ENCODE measurements at places on chromosomes 5 and 9.

DNA sequence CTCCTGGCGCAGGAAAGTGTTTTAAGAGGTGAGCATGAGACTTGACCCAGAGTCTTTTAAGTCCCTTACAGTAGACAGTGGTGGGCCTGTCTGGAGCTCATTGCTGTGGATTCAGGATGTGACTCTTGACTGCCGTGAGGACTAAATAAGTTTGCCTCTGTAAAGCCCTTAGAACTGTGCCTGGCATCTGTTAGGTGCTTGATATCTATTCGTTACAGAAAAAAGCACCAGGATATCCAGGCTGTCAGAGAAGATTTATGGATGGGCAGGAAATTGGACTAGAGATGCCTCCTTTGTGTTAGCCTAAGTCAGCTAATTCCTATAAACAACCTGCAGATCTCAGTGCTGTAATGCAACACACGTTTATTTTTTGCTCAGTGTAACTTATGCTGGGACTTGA, 12.6 kb downstream of the ERGIC1 start:
- no peak for DNase-seq

GRCh38 chr5:136242136-136242535, 49.2 kb upstream of the SMIM32 start:
- no peak for DNase-seq

DNA sequence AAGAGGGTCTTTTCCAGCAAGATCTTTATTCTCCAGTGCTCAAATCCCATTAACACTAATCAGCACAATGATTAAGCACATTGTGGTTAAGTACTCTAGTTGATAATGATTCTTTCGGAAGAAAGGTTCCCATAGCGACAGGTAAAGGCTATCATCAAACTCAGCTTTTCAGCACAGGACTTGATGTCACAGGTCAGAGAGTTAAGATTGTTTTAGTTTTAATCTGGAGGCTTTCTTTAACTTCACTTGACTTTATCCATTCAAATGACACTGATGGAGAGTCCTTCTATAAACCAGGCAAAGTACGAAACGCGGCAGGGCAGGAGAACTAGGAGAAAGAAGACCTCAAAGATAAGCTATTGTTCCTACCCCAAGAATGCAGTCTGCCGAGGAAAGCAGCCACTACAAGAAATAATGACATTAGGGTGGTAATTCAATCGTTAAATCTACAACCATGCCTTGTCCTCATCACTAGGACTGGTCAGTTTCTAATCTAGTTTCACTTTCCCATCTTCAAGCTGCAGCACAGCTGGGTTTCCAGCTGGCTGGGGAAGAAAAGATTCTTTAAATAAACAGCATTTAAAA, 4.6 kb downstream of the NRG2 start:
- no peak for DNase-seq

- DNase-seq, result no peak
Observed at GRCh38 chr5:147483961-147484707, 25.7 kb downstream of the DPYSL3 start.

GRCh38 chr9:136052991-136053756, 41.9 kb downstream of the NACC2 start:
- DNase-seq, result no peak

GRCh38 chr5:146877178-146877681, 1.3 kb downstream of the PPP2R2B start:
- no peak for DNase-seq

DNA sequence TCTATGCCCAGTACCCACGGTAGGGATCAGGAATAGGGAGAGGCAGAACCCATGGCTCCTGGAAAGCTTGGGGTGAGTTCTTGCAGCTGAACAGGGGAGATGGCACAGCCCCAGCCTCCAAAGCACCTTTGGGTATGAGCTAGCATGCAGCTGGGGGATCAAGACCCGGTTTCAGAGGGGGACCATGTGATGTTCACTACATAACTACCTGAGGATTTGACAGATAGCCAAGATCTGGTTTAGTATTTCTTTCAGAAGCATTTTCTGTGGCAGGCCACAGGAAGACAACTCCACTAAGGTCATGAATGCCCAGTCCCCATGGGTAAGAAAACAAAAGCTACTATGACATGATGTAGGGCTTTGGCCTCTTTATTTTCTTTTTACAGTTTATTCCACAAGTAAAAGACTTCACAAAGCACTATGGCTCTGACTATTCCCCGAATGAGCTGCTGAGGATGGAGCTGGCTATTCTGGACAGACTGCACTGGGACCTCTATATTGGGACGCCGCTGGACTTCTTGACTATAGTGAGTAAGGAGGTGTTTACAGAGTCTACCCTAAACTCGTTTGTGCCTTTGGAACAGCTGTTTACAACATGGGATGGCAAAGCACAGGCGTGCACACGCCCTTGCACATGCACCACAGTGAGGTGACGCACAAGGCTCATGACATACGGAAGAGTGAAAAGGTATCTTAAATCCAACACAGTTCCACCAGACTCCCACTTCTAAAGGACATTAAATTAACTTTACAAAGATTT, 3.4 kb downstream of the CCNI2 start:
- no peak for DNase-seq

DNA sequence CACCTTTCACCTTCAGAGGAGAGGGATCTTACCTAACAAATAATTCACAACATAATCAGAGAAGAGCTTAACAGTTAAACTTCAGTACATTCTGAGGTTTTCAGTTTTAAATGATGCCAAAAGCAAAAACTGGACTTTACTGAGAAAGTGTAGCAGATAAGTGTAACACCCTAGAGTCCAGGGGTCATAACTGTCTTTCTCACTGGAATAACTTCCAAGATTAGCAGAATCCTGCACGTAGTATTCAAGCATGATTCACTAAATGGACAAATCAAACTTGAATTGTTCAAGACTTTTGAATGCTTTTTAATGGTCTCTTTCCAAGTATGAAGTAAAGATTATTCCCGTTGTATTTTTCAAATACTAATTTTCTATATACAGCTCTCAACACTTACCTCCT, 180.1 kb upstream of the NREP start:
- DNase-seq, result no peak

- no peak for DNase-seq
Observed at GRCh38 chr5:66856041-66856805, 260.0 kb downstream of the MAST4 start.

DNA sequence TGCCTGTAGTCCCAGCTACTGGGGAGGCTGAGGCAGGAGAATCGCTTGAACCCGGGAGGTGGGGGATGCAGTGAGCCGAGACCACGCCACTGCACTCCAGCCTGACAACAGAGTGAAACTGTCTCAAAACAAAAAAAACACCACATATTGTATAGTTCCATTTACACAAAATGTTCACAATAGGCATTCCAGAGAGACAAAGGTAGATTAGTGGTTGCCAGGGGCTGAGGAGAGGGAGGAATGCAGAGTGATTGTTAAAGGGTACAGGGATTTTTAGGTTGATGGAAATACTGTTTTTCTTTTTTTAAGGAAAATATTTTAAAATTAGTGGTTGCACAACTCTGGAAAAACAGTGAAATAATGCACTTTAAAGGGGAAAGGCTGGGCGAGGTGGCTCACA, 19.6 kb downstream of the ETF1 start:
- DNase-seq, result no peak

GRCh38 chr5:90054612-90055011, 354.9 kb downstream of the CETN3 start:
- DNase-seq, result no peak

DNA sequence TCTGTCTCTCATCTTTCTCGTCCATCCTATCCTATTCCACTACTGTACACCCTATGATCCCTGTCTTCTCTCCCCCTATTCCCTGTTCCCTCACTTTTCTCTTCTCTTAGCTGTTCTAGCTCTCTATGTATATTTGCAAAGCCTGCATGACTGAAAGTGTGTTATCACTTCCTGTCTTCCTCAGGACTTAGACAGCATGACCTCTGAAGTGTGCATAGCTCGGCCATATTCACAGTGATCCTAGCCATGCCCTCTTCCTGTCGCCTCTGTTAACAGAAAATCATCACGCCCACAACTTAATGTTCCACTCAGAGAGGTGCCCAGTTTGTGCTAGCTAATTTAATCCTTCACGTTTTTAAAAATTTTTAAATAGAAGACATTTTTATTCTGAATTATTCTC, 35.8 kb upstream of the CDH6 start:
- DNase-seq, result no peak

GRCh38 chr5:96961053-96961452, 25.2 kb downstream of the LNPEP start:
- DNase-seq, result no peak

DNA sequence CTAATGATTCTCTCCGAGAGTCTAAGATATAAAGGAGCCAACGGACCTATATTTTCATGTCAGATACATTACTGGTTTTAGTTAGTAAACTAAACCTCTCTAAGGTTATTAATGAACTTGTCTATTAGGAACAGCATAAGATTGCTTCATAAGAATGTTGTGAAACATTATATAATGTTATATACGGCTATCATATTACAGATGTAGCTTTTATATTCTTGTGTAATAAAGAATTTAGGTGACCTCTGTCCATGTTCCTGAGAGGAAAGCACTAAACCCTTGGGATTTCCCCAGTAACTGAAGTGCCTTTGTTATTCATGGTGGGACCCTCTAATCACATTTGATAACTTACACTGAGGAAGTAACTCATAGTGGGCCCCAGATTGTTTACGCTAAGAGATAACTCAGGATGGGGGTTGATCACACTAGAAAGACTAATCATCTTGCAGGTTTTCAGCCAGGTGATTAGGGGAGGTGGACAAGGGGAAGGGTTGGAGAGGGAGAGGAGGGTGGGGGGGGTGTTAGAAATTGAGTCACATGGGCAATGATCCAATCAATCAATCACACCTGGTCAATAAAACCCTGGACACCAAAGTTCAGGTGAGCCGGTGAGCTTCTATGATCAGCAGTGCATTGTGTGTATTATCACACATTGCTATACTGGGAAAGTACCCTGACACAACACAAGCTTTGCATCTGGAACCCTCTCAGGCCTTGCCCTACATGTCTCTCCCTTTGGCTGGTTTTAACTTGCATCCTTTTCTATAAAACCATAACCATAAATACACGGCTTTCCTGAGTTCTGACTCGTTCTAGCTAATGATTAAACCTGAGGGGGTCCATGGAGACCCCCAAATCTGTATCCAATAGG, 25.8 kb downstream of the ECPAS start:
- DNase-seq, result no peak

All from stimulated activated CD4-positive, alpha-beta T cell treated with anti-CD3 and anti-CD28 coated beads, Interleukin-12 subunit alpha, Interleukin-12 subunit beta, amount 100 ng/mL, for 4 hours (primary cell).